Iris pigment epithelial cell (primary cell): ENCODE measurements at places on chromosomes 7 and 10.
A peak's percentile ranks its signal among the peaks of the same experiment; 100 is the strongest.

DNA sequence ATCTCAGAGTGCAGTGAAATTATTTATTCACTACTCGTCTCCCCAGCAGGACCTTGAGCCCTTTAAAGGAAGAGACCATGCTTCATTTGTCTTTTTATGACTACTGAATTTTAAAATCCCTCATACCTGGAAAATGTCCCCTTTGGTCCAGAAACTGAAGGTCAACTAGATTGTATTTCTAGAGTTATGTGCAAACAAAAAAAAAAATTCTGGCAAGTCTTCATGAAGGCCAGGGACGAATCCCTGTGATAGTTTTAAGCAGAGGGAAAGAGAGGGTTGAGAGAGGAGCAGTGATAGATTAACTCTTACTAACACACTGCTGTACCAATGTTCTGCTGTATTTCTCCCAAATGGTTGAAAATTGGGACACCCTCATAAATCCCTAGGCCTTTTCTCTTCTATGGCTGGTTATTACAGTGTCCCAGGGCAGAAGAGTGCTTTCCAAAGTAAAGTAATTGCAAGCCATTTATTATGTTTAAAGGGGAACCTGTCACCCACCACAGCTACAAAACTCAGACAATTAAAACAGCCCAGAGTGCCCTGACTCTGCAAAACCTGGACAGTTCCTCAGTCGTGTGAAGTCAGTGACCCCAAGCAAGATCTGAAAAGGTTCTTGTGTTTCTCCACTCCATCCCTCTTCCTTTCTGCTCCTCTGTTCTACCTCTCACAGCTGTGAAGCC lies 182.8 kb upstream of the AOAH start:
- no peak for DNase-seq

GRCh38 chr10:12299222-12299965 lies 50.0 kb upstream of the CAMK1D start:
- no peak for DNase-seq

- no peak for DNase-seq
Measured at GRCh38 chr7:82156168-82156567, 287.4 kb downstream of the CACNA2D1 start.

GRCh38 chr10:49058463-49059255 lies 56.7 kb downstream of the VSTM4 start:
- DNase-seq: no peak

DNA sequence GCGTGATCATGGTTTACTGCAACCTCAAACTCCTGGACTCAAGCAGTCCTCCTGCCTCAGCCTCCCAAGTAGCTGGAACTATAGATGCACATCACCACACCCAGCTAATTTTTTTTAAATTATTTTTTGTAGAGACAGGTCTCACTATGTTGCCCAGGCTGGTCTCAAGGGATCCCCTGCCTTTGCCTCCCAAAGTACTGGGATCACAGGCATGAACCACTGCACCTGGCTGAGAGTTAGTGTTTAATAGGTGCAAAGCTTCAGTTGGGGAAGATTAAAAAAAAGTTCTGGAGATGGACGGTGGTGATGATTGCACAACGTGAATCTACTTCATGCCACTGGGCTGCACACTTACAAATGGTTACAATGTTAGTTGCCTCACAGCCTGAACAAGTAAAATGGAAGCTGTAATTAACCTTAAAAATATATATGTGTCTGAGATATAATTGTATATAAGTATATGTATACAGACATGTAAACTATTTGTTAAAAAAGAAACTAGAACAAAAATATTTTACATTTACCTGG lies 106.4 kb upstream of the ZNF438 start:
- DNase-seq: peak; percentile 41

- no peak for DNase-seq
Measured at GRCh38 chr7:15131661-15132060, 229.1 kb upstream of the DGKB start.

GRCh38 chr7:22727714-22728035 lies 675 bp downstream of the IL6 start:
- no peak for DNase-seq

DNA sequence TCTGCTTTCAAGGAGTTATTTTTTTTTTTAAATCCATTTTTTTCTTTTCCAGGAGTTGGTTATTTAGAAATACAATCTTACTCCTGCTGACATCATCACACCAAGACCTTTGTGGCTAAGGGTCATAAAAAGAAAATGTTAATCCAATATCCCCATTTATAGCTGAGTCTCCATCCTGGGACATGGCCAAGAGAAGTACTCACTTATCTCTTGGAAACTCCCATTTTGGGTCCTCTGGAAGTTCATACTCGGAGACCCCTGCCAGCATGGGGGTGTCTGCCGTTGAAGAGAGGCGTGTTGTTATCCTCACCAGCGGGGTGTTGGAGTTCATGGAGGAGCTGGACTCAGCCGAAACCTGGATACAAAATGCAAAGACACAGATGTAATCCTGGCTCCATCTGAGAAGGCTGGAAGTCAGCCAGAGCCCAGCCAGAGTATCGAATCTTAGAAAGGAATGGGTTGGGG lies 94.6 kb downstream of the FGFR2 start:
- no peak for DNase-seq

DNA sequence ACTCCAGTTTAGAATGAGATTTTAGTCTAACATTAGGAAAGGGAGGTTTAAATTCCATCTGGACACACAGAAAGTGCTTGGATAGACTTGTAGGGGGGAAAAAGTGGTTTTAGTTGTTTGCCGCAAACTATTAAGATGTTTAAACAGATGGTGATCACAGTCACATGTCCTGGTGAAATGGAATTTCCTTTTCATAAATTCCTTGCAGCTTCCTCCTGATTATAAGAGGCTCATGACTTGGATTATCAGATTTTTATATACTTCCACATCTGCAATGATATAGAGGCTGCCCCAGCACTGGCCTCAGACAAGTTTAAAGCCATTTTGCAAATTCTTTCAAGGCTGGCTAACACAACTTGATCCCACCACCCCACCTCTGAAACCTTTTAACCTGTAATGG lies 106.4 kb upstream of the ARMC3 start:
- DNase-seq: peak; percentile 80

DNA sequence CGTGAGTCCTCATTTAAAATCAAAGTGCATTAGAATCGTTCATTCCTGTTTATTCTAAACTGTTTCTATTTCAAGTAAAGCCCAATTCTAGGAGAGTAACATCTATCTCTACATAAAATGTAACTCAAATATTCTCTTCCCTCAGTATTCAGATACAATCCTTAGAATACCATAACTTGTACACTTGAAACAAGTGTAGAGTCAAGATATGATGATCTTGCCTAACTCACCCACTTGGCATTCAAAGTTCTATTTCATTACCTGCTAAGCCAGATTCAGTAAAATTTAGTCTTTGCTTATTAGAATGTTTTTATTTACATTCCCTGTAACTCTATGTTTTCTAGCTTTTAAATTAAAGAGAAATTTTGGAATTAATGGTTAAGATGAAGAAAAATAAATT lies 31.6 kb downstream of the PRPS1L1 start:
- DNase-seq: no peak

- DNase-seq: no peak
Measured at GRCh38 chr10:110790913-110791506, 80.7 kb upstream of the PDCD4 start.

DNA sequence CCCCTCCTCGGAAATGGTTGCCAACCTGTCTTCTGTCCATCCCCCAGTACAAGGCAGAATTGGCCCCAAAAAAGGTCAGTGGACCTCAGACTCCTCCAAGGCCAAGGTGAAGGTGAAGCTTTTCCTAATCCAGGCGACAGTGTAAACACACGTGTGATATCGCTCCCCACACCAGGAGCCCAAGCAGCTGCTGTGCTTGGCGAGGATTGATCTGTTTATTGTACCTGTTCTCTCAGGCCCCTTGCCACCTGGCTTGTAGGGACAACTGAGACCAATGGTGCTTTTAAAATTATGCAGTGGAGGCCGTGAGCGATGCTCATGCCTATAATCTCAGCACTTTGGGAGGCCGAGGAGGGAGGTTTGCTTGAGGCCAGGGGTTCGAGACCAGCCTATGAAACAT lies 66.1 kb upstream of the GTF2IRD1 start:
- no peak for DNase-seq

GRCh38 chr10:1546431-1547110 lies 190.8 kb downstream of the ADARB2 start:
- DNase-seq: no peak

DNA sequence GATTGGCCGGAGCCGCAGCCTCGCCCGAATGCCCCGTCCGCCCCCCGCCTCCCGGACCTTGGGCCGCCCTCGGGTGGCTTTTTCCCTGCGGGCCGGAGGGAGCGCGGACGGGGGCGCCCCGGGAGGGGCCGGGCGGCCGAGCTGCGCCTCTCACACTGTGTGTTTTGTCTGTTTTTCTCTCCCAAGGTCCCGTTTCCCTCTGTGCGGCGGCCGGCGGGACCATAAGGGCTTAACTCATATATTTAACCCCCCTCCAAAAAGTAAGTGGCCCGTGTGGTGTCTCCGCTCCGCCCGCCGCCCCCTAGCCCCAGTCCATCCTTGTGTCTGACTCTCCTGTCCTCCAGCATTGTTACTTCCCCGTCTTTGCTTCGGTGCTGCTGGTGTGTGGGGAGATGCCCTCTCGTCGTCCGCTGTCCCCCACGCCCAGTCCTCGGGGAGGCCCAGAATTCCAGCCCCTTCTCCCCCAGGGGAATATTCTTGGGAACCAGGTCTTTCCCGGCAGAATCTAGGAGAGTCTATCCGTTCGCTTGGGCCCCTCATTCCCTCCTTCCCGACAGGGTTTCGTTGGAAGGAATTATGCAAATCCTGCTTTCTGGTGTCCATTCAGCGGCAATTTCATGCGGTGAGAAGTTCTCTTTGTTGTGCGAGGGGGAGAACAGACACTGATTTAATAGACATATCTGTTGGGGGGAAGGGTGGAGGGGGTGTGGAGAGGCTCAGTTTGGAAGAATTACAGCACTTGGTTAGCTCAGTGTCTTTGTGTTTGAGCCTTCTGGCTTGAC lies 1.3 kb downstream of the LCOR start:
- DNase-seq: peak; percentile 49

GRCh38 chr7:39958038-39958437 lies 8.0 kb downstream of the CDK13 start:
- no peak for DNase-seq

DNA sequence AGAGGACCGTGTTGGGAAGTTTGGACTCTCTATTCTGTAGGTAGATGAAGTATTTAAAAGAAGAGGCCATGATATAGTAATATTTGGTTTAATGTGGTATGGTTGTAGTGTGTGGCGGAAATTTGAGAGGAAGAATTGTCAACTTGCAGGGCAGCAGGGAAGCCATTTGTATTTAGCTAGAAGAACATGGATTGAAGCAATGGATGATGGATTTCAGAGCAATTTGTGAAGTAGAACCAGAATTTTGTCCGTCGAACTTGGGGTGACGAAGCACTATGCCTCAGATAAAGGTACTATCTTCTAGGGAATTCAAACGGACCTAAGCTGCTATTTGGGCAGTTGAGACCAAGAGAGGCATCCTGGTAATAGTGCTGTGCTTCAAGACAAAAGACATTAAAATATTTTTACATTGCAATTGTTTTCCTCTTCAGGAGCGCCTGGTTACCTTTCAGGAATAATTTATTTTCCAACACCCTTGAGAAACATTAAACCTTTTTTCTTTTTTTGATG lies 615 bp upstream of the WBP1L start:
- DNase-seq: no peak

GRCh38 chr7:117505238-117505637 lies 25.4 kb downstream of the CFTR start:
- no peak for DNase-seq

GRCh38 chr7:67738958-67739357 lies 742.3 kb downstream of the TYW1 start:
- DNase-seq: peak; percentile 26

- peak; percentile 7 for DNase-seq
Measured at GRCh38 chr7:84735011-84735410, 451.8 kb downstream of the SEMA3D start.

GRCh38 chr7:157829491-157829890 lies 492.7 kb downstream of the DNAJB6 start:
- no peak for DNase-seq

GRCh38 chr7:96499532-96499931 lies 177.6 kb upstream of the SLC25A13 start:
- no peak for DNase-seq

DNA sequence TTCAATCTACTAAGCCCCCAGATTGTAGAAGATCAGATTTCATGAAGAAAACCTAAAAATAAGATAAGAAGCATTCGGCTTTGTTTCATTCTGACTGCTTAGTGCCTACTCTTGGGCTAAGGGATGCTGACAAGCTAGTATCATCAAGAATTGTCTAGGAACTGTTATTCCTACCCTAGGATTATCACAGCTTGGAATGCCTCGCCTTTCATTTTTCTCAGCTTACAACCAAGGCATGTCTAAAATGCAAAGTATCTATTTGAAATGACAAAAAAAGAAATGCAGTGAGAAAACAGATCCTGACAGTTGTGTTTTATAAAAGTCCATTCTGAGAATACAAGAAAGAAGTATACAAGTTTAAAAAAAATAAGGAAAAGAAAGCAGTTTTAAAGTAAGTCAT lies 441.0 kb downstream of the KCNMA1 start:
- no peak for DNase-seq
